Urothelium cell line (cell line): ENCODE measurements at places on chromosomes 11 and 22.

GRCh38 chr11:44408711-44409470 is 99.0 kb upstream of the ALX4 start:
- no peak for DNase-seq

DNA sequence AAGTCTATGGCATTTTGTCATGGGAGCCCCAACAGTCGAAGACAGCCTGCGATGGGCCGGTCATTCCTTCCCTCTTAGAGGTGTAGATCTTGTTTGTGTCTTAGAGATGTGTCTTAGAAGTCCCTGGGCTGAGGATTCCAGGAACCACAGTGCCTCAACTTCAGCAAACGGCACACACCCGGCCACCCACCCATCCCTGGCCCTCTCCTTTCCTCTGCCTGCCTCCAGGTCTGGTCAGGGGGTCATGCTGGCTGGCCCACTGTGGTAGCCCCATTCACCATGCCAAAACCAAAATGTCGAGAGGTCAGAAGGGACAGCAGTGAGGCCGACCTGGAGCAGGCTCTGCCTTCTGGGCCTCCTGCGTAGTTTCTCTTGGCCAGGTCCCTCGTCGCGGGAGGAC is 857.9 kb downstream of the TBC1D22A start:
- DNase-seq: no peak

DNA sequence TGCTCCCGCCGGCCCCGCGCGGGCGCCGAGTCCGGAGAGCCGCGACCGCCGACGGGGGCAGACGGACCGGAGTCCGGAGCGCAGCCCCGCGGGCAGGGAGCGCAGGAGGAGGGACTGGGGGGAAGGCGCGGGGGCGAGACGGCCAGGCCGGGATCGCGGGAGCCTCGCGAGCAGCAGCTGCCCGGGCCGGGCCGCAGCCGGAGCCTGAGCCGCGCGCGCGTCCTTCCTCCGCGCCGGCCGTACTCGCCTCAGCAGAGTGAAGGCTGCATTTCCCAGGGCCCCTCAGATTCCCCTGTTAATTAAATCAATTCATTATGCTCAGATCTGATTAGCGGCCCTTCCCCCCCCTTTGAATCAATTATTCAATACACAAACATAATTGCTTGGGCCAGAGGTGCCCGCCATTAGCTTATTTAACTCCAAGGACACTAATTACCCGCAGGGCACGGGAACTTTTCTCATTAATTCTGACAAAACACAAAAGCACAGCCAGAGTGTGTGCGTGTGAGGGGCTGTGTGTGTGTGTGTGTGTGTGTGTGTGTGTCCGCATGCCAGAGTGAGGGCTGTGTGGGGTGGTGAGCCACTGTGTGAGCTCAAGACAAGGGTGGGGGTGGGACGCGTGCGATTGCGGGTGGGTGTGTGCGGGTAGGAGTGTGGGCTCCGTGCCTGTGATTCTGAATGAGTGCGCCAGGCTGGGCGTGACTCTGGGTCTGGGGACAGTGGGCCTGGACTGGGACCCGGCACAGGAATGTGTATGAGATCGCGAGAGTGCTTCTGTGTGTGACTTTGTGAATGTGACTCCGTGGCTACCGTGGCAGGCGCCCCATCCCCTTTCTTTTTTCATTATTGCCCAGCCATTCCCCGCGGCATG is 5.1 kb upstream of the LMO1 start:
- peak; percentile 38 for DNase-seq

DNA sequence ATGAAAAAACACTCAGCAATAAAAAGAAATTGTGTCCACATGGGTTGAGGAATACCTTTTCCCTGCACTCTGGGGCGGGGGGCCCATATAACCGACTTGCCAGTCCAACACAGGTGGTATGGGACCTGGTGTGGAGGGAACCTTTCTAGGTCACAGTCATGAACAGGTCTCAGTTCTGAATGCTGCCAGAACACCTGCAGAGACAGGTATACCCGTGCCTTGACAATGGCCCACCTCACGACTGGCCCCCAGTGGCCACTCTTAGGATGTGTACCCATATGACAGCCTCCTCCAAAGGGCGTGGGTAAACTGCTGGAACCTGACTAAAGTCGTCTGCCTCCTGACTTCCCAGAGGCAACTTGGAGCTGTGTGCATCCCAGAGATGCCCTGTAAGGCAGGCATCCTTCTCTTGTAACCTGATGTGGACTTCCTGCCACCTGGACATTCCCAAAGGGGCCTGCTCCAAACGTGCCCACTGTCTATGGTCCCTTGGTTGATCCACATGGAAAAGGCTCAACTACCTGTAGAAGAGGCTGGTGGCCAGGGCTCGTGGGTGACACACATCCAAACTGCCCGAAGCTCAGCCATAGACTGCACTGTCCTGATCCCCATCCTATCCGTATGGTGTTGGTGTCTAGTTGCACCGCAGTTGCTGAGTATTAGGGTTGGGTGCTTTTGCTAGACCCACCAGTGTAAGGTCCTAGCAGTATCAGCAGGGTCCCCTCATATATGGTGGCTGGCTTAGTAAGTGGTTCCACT is 859.3 kb downstream of the BRD1 start:
- DNase-seq: peak; percentile 60

DNA sequence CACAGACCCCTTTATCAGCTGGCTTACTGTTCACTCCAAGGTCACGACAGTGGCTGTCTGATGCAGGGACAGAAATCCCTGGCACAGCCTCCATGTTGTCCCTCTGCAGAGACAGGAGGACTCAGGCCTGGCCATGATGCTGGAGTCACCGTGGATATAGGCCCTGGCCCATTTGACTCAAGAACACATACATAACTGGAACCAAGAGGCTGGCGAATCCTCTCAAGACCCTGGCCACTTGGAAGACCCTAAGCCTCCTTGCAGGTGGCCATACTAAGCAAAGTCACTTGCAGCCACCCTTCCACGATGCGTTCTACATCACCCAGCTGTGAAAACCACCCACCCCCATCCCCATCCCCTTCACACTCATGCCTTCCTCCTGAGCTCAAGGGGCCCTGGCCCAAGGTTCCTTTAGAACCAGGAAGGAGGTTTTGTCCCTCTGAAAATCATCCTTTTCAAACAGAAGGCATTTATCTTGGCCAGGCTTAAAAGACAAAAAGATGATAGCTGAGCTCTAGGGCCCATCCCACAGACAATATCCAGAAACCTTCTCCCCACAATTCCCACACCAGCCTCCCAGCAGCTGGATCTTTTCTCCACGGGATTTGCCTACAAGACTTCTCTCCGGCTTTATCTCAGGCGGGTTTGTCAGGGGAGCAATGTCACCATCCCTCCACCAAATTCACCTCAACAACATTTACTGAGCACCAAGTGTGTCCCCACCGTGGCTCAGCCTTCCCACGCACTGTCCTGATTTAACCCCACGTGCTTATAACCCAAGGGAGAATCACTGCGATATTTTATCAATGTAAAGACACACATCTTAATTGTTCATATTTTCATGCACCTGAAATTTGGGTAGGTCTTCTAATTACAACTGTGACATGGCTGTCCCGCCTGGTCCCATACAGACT is 123.4 kb upstream of the SERPIND1 start:
- DNase-seq: peak; percentile 3

DNA sequence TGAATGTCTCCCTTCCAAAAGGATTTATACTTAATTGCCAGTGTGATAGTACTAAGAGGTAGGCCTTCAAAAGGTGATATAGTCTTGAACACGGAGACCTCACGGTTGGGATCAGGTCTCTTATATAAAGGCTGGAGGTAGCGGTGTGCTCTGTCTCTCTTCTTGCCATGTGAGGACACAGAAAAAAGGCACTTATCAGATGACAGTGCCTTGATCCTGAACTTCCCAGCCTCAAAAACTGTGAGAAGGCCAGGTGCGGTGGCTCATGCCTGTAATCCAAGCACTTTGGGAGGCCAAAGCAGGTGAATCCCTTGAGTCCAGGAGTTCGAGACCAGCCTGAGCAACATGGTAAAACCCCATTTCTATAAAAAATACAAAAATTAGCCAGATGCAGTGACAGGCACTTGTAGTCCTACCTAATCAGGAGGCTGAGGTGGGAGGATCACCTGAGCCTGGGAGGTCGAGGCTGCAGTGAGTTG is 108.9 kb upstream of the TOP3B start:
- DNase-seq: no peak

DNA sequence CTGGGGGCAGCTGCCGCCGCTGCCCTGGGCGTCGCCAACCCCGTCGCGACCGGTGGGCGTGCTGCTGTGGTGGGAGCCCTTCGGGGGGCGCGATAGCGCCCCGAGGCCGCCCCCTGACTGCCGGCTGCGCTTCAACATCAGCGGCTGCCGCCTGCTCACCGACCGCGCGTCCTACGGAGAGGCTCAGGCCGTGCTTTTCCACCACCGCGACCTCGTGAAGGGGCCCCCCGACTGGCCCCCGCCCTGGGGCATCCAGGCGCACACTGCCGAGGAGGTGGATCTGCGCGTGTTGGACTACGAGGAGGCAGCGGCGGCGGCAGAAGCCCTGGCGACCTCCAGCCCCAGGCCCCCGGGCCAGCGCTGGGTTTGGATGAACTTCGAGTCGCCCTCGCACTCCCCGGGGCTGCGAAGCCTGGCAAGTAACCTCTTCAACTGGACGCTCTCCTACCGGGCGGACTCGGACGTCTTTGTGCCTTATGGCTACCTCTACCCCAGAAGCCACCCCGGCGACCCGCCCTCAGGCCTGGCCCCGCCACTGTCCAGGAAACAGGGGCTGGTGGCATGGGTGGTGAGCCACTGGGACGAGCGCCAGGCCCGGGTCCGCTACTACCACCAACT is 1.0 kb downstream of the FUT4 start:
- no peak for DNase-seq

GRCh38 chr11:95972060-95972459 is 48.2 kb upstream of the MTMR2 start:
- DNase-seq: no peak

GRCh38 chr11:118870396-118871343 is 13.0 kb upstream of the CXCR5 start:
- no peak for DNase-seq

DNA sequence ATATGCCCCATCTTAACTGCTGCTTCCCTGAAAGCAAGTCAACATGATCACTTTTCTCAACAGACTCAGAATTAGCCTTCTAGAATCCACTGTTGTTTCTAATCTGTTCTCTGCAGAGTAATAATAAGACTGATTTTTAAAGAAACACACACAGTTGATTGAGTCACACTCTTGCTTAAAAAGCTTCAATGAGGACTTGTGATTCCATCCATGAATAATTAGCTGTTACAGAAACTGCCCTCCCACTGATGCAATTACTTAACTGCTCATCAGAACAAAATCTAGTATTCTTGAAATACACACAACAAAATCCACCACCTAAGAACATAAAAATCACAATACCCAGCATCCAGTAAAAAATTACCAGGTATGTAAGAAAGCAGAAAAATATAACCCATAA is 100.5 kb upstream of the TIMP3 start:
- no peak for DNase-seq

DNA sequence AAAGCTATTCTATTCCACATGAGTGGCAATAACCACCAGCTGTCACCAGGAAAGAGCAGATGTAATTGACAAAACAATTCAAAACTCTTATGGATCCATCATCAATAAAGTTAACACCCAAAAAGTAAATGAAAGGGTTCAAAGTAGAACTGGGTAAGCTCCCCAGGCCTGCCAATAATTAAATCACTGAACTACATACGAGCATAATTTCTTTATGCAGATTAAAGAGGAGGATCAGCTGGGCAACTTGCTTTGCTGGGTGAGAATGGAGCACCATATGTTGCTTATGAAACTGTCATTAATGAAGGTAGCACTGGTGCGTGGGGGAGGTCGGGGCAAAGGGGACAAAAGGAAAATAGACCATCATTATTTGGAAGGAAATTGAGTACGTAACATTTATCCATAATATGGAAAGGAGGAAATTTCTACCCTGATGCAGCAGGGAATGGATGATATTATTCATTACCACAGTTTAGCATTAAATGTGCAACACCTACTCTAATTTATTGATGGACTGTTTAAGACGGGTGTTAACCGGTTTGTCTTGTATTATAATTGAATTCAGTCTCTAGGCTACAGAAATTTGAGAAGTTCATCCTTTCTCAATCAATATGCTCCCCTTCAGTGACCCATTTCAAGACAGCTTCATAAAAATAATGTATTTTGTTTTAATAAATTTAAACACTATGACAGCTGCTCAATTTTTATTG is 315.9 kb downstream of the CADM1 start:
- no peak for DNase-seq

DNA sequence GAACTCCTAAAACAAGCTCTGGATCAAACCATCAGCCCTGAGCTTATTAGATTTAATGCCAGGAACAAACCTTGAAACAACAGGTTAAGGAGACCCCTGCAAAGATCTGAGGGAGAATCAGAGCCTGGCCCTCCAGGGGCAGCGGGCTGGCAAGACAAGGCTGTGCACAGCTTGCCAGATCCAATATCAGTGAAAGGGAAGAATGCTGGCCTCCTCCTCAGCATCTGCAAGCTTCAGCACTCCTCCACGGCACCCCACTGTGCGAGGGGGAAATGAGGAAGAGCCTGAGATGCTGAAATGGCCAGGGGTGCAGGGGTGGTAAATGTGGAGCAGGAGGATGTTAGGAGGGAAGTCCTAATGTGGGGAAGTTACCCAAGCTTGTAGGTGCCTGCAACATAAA is 167.0 kb downstream of the TENM4 start:
- DNase-seq: no peak

- no peak for DNase-seq
Observed at GRCh38 chr22:29336751-29337490, 21.4 kb upstream of the RASL10A start.

DNA sequence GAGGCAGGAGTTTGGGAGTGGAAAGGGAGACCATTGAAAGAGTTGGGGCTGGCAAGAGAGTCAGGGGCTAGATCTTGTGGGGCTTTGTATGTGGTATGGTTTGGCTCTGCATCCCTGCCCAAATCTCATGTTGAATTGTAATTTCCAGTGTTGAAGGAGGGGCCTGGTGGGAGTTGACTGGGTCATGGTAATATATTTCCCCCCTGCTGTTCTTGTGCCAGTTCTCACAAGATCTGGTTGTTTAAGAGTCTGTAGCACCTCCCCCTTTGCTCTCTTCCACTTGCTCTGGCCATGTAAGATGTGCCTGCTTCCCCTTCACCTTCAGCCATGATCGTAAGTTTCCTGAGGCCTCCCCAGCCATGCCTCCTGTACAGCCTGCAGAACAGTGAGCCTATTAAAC is 10.1 kb upstream of the RAB3IL1 start:
- DNase-seq: no peak

- peak; percentile 79 for DNase-seq
Observed at GRCh38 chr22:34992672-34993071, 73.3 kb upstream of the ISX start.

- no peak for DNase-seq
Observed at GRCh38 chr22:48515571-48516200, 1312.0 kb downstream of the BRD1 start.

- no peak for DNase-seq
Observed at GRCh38 chr11:73258104-73259035, 13.8 kb upstream of the P2RY6 start.

- DNase-seq: no peak
Observed at GRCh38 chr22:36734171-36735058, 30.9 kb upstream of the CACNG2 start.

GRCh38 chr22:29102300-29102699 is 29.5 kb downstream of the KREMEN1 start:
- DNase-seq: no peak

GRCh38 chr11:99069856-99070444 is 49.2 kb downstream of the CNTN5 start:
- DNase-seq: peak; percentile 4
